Stimulated activated CD4-positive, alpha-beta T cell treated with anti-CD3 and anti-CD28 coated beads, Interleukin-15, amount 100 ng/mL, for 48 hours (primary cell): ENCODE measurements at places on chromosomes 11 and 22.
A peak's percentile ranks its signal among the peaks of the same experiment; 100 is the strongest.

- no peak for DNase-seq
These were observed 188.4 kb downstream of the ADAMTS15 start for GRCh38 chr11:130636722-130637464.

DNA sequence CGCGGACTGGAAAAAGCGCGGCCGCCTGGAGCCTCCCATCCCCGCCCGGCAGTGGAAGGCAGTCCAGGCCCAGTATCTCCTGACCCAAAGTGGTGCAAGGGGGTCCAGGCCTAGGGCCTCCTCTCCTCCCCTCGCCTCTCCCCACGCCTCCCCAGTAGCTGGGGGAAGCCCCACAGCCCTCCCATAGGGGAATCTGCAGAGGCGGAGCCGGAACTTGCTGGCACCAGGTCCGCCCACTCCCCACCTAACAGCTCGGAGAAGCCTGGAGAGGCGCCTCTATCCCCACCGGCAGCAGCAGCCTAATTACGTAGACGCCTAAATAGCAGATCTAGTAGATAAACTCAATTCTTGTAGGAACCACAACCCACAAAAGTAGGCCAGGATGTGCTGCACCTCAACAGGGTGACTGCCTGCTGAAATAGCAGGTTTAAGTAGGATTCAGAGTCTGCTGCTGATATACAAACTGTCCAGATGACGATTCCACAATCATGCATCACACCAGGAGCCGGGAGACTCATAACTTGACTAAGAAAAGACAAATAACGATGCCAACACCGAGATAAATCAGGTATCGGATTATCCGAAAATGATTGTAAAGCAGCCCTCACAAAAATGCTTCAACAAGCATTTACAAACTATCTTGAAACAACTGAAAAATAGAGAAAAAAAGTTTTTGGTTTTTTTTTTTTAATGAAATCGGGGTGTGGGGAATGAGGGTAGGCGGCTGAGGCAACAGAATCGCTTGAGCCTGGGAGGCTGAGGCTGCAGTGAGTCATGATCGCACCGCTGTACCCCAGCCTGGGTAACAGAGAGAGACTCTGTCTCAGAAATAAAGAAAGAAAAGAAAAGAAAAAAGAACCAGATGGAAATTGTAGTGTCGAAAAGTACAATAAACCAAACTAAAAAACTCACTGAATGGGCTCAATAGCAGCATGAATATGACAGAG lies 11.4 kb upstream of the BRD1 start:
- peak; percentile 80 for DNase-seq

GRCh38 chr11:34755671-34756070 lies 134.8 kb downstream of the EHF start:
- DNase-seq, result no peak

GRCh38 chr11:17351172-17351509 lies 459 bp upstream of the NCR3LG1 start:
- no peak for DNase-seq

DNA sequence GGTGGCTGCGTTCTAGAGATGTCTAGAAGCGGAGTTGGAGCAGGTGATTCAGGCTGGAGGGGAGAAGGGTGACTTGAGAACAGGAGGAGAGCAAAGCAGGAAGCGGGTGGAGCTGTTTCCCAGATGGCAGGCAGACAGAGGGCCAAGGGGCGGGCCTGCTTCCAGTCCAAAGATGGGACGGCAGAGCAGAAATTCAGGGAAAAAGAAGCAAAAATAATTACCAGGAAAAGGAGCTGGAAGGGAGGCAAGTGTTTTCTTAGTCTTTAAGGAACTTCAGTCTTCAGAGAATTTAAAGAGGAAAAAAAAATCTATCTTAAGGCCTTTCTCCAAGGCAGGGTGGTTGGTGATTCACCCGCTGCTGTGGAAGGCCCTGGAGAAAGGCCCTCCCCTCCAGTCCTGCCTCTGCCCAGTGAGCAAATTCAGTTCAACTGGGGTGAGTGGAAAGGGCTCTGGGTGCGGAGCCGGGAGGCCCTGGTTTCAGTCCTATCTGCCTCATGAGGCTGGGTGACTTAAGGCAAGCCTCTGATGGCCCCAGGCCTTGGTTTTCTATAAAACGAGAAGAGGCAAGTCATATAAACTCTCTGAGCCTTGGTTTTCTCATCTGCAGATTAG lies 4.5 kb upstream of the CREB3L1 start:
- no peak for DNase-seq

DNA sequence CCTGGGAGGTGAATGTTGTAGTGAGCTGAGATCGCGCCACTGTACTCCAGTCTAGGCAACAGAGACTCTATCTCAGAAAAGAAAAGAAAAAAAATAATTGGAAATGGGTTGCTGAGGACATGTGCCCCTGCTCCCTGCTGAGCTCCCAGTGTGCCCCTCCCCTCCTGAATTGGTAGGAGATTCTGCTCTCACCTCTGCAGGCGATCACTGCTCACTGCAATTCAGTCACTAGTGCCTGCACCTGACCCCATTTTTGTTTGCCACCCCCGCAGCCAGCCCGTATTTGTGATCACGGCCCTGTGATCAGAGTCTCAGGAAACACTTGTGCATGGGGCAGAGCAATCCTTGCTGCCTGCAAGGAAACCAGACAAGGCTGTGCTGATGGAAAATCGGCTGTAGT lies 16.3 kb upstream of the SEC14L3 start:
- no peak for DNase-seq
